ENCODE measurements at places on chromosomes 4 and X.

- DNase-seq: no peak
Observed at GRCh38 chrX:44178274-44179053, 165.0 kb downstream of the EFHC2 start.

DNA sequence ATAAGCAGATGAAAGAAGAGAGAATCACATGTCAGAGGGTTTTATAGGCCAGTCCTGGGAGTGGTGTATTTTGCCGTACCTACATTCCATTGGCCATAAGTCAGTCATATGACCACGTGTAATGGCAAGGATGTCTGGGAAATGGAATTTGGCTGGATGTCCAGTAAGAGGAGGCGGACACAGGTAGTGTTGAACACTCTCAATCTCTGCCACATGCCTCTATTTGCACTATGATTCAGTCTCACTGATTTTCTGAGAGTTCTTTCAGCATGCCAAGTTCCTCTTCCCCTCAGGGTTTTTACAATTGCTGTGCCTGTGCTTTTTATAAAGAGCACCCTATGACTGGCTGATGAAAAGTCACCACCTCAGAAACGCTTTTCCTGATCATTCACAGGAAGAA is 164.2 kb upstream of the GPR101 start:
- no peak for DNase-seq

- no peak for DNase-seq
Observed at GRCh38 chr4:115249808-115250207, 136.4 kb upstream of the NDST4 start.

GRCh38 chrX:6053141-6053540 is 175.5 kb downstream of the NLGN4X start:
- DNase-seq: no peak

- no peak for DNase-seq
Observed at GRCh38 chrX:626745-627509, 3.7 kb upstream of the SHOX start.

- DNase-seq: no peak
Observed at GRCh38 chr4:4947721-4948120, 71.5 kb downstream of the CYTL1 start.

DNA sequence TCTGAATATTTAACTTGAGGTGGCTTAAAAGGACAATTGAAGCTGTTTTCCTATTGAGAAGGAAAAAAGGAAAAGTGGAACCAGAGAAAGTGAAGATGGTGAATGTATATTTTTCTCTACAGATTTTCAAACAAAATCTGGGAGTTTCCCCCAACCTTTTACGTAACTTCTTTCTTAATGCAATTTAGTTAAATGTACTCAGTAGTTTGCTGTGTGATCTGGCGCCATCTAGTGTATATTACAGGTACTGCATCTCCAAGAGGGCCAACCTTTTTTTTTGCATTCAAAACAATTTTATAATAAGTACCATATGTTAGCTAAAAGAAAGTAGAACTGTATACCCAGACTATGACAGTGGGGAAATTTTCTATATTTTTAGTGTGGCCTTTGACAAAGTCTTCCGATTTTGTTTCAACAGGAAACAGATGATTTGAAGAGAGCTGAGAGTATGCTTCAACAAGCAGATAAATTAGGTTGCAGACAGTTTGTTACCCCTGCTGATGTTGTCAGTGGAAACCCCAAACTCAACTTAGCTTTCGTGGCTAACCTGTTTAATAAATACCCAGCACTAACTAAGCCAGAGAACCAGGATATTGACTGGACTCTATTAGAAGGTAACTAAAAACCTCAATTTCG is 82.0 kb downstream of the PLS3 start:
- no peak for DNase-seq

GRCh38 chrX:28787206-28787605 is 200.0 kb downstream of the IL1RAPL1 start:
- no peak for DNase-seq

- DNase-seq: no peak
Observed at GRCh38 chr4:5036239-5036638, 15.0 kb upstream of the STK32B start.

GRCh38 chrX:13688958-13689740 is at the start of gene RAB9A:
RAB9A (plus strand) TSS chrX:13689128; CDS start chrX:13708747, 19,619 bp downstream.
- DNase-seq: peak; percentile 5

DNA sequence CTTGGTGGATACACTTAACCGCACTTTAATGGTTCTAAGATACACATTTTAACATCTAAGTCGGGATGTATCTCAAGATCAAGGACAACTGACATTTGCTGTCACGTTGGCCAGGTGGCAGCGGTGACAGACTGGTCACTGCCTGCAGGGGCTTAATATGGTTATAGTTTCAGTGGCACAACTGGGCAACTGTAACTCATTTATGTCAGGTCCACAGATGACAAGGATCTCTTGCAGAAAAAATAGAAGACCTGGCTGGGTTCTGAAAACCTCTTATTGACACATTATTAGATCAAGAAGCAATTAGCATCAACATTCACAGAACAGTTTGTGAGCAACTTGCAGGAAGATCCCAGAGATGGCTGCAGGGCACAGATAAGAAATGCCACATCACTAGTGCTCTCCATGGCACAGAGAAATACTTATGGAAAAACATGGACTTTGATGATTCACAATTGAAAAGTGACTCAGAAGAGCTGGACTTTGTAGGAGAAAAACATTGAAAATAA is 99.6 kb upstream of the SORBS2 start:
- DNase-seq: no peak

DNA sequence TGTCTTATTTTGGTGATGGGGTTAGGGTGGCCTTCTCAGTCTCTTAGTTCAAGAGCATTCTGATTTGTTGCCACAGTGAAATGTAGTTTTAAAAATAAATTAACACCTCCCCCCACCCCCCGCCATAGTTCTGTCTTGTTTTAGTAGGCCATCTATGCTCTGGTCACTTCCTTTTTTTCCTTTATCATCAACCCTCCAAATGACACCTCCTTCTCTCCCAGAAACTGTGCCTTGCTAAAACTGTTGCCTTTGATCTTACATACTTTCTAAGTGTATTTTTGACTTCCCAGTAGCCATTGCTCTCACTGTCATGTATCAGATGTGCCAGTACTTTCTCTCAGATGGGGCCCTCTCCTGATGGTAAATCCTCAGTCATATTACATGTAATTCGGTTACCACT is 14.5 kb upstream of the NDUFC1 start:
- DNase-seq: no peak

GRCh38 chr4:159292137-159292896 is 189.4 kb downstream of the RAPGEF2 start:
- DNase-seq: no peak

GRCh38 chr4:166153548-166153947 is 280.5 kb downstream of the TLL1 start:
- no peak for DNase-seq

DNA sequence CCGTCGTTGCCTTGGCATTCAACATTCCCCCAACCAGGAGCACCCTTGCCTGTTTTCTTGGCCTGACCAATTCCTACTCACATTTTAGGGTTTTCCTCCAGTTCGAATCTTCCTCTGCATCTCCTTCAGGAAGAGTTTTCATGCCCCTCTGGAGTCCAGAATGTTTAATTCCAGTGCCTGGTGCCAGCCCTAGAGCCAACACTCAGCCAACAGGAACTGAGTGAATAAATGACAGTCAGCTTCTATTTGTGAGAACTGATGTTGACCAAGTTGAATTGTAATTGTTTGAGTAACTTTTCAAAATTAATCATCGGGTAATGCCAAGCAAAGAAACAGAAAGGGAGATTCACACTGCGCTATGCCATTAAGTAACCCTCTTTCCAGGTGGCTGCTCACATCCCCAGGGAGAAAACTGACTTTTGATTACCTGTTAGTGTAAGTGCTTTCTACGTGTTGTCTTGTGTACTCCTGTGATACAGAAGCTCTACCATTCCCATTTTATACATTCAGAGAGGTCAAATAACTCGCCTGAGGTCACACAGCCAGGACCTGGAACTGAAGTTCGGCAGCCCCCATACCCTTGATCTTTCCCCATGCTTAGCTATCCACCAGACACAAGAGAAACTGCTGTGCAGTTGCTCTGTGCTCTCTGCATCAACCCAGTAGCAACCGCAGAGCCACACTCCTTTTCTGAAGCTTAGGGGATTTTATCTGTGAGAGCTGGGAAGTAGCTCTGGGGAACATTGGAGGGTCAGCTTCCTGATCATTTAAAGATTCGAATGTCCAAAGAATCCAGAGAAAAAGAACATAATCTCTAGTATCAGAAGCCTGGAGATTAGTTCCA is 19.0 kb upstream of the SLC2A9 start:
- DNase-seq: no peak

GRCh38 chr4:87032884-87033533 is 98.2 kb downstream of the AFF1 start:
- DNase-seq: no peak

- DNase-seq: no peak
Observed at GRCh38 chrX:97907791-97908190, 1024.1 kb downstream of the RPA4 start.

- DNase-seq: no peak
Observed at GRCh38 chrX:108464604-108465003, 25.0 kb downstream of the COL4A5 start.

DNA sequence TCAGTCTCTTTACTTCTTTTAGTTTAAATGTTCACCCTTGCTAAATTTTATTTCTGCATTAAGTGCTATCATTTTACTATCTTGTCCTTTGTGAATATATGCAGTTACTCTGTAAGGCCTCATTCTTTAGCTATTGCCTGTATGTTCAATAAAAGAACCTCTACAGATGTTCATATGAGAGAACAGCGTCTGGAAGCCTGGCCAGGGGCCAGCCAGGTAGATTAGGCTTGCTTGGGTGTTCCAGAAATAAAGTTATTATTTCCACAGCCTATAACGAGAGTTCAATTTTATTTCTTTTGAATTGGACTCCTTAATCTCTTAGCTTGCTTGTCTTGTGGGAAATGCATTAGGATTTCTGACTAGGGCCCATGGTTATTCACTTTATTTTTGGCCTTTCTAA is 214.5 kb downstream of the TLL1 start:
- DNase-seq: no peak

- DNase-seq: no peak
Observed at GRCh38 chr4:184281231-184282139, 63.8 kb upstream of the ENPP6 start.

DNA sequence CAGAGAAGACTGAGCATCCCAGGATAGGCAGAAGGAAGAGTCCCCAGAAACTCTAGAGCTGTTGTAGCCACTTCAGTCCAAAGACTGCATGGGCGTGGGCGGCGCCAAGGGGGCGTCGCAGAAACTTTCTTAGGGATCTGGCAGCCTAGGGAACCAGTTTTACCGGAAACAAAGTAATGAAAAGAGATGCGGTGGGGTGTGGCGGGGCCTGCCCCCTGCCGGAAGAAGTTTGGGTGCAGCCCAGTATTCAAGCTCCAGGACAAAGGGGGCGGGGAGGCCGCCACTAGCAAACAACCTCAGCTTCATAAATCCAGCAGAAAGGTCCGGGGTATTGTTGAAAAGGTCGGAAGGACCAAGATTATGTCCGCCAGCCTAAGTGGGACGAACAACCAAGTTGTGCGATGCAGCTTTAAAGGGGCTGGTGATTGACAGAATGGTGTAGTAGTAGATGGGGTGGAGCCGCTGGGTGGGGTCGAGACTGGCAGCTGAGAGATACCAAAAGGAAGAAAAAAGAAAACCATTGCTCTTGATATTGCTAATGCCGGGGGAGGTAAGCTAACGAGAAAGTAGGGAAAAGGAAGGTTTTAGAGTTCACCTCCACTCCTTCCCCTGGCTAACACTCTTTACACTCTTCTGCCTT is 190.5 kb downstream of the RRAGB start:
- DNase-seq: no peak

- DNase-seq: no peak
Observed at GRCh38 chr4:68572653-68573170, 3.4 kb downstream of the UGT2B17 start.

- DNase-seq: no peak
Observed at GRCh38 chrX:67347145-67347544, 196.7 kb upstream of the AR start.

DNA sequence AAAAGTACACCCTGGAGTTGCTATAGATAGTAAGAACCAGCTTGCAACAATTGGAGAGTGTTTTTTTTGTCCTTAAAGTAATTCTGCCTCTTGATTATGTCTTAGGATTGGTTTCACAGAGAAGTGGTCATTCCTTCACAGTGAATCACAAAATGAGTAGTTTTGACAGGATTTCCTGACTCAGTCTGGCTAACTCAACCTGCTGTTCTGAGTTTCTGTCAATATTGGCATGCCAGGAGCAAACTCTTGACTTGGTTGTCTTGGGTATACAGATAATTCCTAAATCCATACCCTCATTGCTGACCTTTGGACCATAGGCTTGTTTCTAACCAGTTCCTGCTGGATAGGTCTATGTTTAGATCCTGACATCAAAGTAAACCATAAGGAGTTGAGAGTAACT is 9.4 kb downstream of the FHIP1A start:
- no peak for DNase-seq

DNA sequence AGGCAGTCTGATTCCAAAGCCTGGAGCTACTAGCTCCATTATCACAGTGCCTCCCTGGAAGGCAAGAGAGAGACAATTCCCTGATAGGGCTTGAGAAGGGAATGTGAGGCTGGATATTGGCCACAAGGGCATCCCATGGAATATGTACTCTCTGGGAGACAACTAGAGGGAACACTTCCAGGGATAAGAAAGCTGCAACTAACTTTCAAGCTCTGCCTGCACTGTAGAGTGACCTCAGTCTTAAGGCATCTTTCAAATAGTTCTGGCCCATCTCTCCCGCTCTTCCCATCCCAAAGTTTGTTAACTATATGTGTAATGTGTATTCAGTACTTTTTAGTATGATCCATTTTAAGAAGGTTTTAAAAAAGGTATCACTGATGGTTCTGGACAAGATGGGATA is 13.1 kb upstream of the RNF212 start:
- DNase-seq: no peak

- DNase-seq: no peak
Observed at GRCh38 chr4:141283563-141283962, 62.9 kb downstream of the ZNF330 start.

- DNase-seq: no peak
Observed at GRCh38 chr4:130511776-130512175, 1415.8 kb downstream of the C4orf33 start.

DNA sequence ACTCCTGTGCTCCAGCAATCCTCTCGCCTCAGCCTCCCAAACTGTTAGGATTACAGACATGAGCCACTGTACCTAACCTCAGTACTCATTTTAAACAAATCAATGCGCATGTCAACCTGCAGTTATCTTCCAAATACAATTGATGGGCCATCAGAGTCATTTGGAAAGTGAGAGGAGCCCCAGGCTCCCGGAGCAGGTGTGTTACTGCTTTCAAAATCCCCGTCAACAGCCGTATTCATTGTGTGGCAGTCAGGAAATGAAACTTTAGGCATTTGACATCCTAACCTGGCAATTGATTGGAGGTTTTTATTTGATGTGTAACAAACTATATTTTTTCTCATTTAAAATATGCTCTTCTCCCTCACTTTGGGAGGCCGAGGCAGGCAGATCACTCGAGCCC is 623.6 kb upstream of the TENM3 start:
- DNase-seq: no peak

DNA sequence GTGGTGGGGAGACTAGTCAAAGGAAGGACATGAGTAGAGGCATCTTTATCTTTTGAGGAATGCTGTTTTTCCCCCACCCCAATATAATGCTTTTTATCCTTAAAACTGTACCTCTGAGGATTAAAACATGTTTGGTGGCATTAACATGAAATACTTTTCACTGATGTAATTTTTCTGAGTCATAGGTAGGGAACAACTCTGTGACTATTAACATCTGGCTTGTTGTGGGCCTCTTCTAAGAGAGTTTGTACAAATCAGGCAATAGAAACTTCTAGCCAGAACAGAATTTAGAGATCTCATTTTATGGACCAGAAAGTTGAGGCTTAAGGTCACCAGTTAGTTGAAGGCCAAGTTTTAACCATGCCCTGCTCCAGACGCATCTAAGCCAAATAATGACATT is 207.6 kb downstream of the SOX3 start:
- DNase-seq: no peak

- no peak for DNase-seq
Observed at GRCh38 chr4:63105839-63106238, 1303.4 kb downstream of the TECRL start.
